ENCODE measurements at places on chromosomes 2 and 18.

DNA sequence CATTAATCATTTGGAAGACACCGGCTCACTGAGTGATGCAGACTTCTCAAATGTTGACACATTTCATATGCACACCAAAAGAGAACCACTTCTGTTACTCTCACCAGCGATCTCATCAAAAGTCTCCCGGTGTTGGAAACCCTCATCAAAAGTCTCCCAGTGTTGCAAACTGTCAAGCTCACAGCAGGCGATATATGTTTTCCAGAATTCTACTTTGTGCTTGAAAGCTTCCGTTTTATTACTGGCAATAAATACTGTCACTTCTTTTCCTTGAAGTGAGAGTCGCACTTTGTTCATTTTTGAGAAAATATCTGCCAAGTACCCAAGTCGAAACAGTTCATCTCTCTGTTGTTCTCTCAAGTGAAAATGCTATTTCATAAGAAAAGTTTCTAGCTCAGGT lies 20.5 kb downstream of the MLPH start:
- DNase-seq, result no peak

DNA sequence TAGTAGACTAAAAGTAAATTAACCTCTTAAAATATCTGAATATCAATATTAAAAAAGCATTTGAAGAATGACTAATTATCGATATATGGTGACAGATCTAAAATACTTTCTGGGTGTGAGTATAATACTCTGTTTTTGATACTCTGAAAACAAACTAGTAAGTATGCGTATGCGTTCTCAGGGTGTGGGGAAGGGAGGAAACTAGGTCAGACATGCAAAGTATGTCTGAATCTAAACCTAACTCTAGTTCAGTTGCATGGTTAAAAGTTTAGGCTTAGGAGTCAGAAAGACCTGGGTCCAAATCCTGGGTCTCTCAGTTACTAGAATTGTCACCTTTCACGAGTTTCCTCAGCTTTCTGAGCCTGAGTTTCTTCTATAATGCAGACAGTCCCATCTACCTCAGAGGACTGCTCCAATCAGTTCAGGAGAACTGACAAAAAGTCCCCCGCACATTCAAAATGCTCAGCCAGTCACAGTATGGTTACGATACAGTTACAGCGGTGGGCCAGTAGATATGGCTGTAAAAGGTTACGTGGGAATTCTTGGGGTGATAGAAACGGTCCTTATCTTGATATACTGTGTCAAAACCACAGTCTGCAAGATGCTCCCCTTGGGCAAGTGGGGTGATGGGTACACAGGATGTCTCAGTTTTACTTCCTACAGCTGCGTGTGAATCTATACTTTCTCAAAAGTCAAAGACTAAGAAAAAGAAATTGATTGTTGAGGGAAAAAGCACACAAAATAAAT lies 29.2 kb downstream of the UNC50 start:
- DNase-seq, result no peak

GRCh38 chr2:66694087-66694860 lies 259.3 kb downstream of the MEIS1 start:
- no peak for DNase-seq

GRCh38 chr2:127254386-127254981 lies 34.4 kb upstream of the CYP27C1 start:
- DNase-seq, result no peak

DNA sequence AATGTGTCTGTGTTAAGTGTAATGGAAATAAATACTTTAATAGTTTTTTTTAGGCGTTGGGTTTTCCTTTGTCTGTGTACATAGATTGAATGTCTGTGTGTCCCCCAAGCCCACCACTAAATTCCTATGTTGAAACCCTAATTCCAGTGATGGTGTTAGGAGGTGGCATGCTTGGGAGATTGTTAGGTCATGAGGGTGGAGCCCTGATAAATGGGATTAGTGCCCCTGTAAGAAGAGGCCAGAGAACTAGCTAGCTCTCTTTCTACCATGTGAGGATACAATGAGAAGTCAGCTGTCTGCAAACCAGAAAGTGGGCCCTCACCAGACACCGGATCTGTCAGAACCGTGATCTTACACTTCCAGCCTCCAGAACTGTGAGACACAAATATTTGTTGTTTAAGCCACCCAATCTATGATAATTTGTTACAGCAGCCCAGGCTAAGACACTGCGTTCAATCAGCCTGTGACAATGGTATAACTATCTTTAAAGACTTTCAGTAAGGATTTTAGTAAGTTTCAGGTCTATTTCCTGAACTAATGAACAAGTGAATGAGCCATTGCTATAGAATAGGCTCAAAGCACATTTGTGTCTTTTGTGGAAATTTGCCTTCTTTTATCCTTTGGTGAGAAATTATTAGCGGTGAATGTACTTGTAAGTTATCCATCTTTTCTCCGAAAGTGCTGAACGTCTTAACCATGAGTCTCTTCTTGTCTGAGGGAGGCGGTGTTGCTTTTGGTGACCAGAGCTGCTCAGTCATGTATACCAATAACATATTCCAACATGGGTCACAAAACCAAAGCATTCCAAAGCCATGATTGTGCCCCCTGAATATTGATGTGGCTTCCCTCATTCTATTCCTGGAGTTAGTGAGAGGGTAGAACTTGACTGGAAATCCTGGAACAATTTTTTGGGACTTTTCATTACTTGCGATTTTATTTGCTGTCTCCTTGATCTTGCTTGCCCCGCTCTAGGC lies 29.6 kb upstream of the IL1R1 start:
- DNase-seq, result no peak

All from ovary (tissue), 10 donors.